ENCODE measurements at places on chromosomes 4 and X. TPM values are rescaled to one million over a fixed set of nuclear protein-coding genes. Genes with fewer than 3 reads are reported as not detected.
A peak's percentile ranks its signal among the peaks of the same experiment; 100 is the strongest.

TCEAL7 gene
- not detected for total RNA-seq

ADH1C gene
- total RNA-seq: 0.54 TPM

FREM3 gene
- not detected for total RNA-seq

LEF1 gene
- total RNA-seq: 18.4 TPM

FAM149A gene
- 0.38 TPM for total RNA-seq

AFM gene
- not detected for total RNA-seq

NCBP2L gene
- total RNA-seq: not detected

SPANXN2 gene
- not detected for total RNA-seq

GRCh38 chr4:4735870-4736269 is 123.6 kb upstream of the MSX1 start:
- no peak for DNase-seq

DNA sequence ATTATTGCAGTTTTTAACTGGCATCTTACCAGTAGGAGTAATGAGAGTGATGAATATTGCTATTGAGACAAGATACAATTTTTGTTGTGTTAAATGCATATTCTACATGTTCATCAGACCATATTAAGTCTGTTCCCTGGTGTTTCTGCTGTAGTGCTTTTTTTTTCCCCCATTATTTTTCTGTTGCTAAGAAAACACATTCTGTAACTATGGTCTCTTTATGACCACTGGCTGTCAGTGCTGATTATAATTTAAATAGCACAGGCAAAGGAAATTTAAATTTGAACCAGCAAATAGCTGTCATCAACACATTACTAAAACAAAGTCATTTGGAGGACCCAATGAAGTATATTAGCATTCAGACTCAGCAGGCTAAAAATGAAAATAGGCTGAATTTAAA is 98.3 kb upstream of the ANKRD50 start:
- no peak for DNase-seq

DNA sequence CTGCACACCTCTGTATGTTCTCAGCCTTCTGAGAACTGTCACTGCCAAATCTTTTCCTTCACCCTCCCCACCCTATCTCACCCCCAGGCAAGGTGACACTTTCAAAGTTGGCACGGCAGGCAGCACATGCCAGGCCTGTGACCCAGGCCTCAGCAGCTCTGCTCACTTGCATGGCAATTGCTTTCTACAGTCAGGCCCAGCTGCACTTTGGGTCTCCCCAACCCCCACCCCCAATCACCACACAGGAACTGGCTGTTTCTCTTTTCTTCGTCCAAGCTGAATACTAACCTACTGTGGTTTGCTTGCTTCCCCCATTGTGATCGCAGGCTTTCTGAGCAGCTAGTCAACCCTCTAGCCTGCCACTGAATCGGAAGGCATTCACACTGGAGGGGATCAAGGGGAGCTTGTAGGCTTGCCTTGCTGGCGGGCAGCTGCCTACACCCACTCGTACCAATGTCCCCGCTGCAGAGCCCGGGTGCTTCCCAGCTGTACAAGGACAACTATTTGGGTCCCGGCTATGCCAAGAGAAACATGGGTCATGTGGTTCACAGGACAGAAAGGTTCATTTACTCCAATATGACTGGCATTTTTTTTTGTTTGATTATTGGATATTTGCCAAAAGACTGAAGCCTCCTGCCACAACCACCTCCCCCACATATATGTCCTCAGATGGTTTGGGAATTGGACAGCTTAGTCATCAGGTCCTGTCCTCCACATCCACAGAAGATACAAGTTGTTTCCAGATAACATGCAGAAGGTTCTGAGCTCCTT is 28.1 kb downstream of the SLC25A43 start:
- peak; percentile 28 for DNase-seq

DNA sequence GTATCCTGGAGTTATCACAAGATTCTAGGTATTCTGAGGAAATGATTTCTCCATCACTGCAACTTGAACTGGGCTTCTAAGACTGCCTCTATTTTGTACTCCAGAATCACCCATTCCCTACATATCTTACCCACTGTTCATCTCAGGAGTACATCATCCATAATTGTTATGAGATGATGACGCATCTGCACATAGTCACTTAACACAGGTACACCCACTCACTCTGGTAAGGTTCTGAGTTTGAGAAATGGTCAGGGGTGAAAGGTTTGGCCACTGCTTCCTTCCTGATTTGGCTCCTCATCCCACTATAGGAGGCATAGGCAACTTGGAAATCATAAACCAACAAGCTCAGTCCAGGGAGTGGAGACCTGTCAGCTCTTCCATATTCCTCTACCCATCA is 143.9 kb downstream of the GLRA2 start:
- DNase-seq: no peak

- DNase-seq: no peak
Observed at GRCh38 chrX:11589641-11590040, 76.1 kb downstream of the ARHGAP6 start.

GRCh38 chrX:9525511-9526248 is 60.8 kb downstream of the TBL1X start:
- DNase-seq: no peak

- DNase-seq: no peak
Observed at GRCh38 chr4:123530357-123530756, 133.8 kb downstream of the SPRY1 start.

- DNase-seq: no peak
Observed at GRCh38 chr4:57763070-57763469, 652.9 kb upstream of the IGFBP7 start.

DNA sequence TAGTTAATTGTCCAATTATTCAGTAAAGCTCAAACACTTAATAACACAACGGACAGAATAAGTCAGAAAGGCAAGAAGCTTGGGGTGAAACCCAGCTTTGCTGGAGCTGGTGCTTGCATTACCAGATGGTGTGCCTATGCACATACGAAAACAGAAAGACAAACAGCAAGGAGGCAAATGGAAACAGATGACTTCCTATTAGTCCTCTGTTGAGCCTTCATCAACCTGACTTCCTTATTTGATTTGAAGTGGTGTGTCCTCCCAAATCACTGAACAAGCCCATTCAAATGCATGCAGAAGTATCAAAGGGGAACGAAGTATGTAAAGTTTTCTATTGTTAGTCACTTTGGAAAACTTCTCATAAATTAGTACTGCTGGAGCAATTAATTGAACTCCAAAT is 166.2 kb downstream of the ATP10D start:
- no peak for DNase-seq

DNA sequence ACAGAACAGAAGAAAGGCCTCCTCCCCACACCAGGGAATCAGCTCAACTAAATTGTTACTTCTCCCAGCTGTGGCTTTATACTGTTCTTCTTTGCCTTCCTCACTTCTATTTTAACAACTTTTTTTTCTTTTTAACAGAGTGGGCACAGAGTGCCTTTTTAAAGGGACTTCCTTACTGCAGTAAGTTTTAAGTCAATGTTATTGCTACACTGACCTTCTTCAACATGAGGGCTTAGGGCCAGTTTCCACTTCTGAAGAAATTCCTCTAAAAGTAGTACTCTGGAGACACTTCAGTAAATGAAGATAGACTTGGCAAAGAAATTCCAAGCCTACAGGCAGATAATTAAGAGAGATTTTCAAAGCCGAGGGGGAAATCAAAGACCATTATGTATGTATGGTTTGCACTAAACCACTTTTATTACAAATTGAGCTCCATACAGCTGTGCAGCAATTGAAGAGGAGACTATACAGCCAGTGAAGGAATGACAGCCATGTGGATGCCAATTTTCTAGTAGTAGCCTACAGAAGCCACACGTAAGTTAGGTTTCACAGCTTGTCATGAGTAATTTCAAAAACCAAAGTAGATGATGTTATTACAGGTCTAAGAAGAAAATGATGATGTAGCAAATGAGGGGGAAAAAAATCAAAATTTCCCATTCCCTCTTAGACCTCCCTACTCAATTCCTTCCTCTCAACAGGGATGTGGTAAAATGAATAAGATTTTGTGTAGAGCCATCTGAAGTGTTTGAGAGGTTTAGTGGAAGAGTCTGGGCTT is 36.9 kb upstream of the RASGEF1B start:
- no peak for DNase-seq

DNA sequence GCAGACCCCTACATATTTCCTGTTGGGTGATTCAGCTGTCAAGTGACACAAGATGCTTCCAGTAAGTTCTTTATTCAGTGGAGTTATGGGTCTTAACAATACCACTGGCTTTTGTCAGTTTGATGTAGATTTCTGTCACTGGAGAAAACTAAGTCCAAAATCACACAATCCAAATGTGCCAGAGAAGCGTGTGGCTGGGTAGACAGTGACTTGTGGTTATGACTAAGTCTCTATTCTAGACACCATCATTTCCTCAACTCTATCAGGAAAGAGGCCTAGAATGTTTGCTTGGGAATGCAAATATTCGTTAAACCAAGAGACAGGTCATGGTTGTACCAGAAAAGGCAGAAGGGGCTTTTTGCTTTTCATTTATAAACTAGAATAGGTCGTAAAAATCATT is 54.4 kb upstream of the HS3ST1 start:
- no peak for DNase-seq

- no peak for DNase-seq
Observed at GRCh38 chr4:139753686-139754085, 88.1 kb downstream of the MGST2 start.

GRCh38 chr4:157895205-157895604 is 277.6 kb downstream of the GASK1B start:
- DNase-seq: no peak

DNA sequence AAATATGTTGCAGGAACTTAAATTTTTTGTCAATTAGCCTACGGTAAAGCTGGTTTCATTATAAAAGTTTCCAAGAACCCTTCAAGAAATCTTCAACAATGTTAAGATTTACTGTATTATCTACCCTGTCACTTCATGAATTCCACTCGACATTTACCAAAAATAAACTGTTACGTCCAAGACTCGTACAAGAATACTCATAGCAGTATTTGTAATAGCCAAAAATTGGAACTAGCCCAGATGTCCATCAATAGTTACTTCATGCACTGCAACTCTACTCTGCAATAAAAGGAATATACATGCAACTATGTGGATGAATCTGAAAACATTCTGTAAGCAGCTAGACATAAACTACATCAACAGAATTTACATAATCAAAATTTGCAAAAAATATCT is 13.4 kb downstream of the RBMX start:
- no peak for DNase-seq

GRCh38 chr4:25012655-25013054 is 18.1 kb downstream of the LGI2 start:
- no peak for DNase-seq

- DNase-seq: no peak
Observed at GRCh38 chrX:123600181-123600580, 132.7 kb downstream of the THOC2 start.

- no peak for DNase-seq
Observed at GRCh38 chrX:85114171-85114570, 110.5 kb downstream of the APOOL start.

- no peak for DNase-seq
Observed at GRCh38 chrX:40273356-40274050, 175.7 kb upstream of the BCOR start.

GRCh38 chr4:55979562-55979961 is 30.8 kb downstream of the CEP135 start:
- no peak for DNase-seq

GRCh38 chrX:40998123-40998522 is 87.1 kb upstream of the USP9X start:
- no peak for DNase-seq

DNA sequence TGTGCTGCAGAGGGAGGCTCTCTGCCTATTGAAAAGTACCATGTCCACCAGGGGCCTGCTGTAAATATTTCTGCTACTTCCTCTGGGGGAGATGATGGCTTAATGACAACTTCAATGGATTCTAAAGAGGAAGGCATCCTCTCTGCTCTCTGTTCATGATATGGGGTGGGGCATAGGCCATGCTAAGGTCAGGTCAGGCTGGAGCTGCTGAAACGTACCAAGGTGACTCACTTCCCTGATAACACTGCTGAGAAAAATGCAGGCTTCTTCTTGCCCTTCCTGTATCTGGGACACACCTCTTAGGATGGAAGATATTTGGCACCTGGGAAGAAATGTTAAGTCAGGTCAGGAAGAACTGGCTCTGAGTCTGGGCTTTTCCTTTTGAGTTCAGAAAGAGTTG is 31.5 kb downstream of the HS3ST1 start:
- DNase-seq: no peak

GRCh38 chr4:100796332-100796731 is 278.5 kb upstream of the EMCN start:
- DNase-seq: no peak

DNA sequence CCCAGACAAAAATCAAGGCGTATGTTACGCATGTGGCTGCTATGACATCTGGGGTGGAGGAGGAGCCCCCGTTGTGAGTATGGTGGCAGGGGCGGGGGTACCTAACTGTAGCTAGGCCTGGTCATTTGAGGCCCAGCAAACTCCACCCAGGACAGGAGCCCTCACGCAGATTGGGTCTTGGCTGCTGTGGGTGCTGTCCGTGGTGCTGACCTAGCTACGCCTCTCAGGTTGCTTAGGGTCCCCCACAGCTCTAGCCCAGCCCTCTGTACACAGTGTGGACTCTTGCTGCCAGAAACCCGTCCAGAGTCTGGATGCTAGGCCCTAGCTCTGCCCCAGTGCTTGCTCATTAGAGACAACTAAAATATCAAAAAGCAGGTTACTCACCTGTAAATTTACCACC is 146.7 kb upstream of the PSAPL1 start:
- DNase-seq: no peak

GRCh38 chr4:69974631-69975030 is 9.1 kb upstream of the CSN2 start:
- DNase-seq: no peak
